ENCODE measurements at places on chromosomes 7 and 10.

DNA sequence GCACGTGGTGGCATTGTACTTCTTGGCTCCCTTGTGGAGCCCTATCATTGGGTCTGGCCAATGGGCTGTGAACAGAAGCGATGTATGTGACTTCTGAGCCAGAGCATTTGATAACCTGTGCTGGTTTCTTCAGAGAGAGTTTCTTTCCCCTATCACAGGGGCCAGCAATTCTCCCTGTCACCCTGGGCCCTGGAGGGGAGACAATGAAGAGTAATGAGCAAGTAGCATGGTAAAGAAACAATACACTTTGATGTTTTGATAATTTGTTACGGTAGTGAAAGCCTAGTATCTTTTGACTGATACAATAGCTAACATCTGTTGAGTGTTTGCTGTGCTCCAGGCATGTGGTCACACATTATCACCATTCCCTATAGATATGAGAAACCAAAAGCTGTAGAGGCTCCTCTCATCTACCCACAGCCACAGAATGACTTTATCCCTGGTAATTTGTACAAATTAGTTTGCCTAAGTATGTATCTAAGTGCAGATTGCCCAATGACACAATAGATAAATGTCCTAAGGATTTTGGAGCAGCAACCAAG is 113.4 kb upstream of the SVIL start:
- DNase-seq: no peak

DNA sequence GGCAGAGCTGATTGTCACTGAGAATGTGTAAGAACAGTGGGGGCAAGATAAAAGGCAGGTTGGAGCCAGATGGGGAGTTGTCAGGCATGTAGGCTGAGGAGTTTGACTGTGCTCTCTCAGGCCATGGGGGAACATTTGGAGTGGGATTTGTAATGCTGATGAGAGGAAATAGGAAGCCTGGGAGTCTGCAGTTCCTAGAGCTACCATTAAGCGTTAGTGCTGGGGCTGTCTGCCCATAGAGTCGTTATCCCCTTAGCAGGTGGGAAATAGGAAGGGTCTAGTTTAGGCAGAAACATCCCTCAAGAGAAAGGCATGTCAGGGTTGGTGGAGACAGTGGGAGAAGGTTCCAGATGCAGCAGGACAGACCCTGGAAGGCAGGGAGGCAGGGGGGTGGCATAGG is 75.5 kb downstream of the RPS24 start:
- DNase-seq: no peak

GRCh38 chr7:16260236-16260728 is 161.1 kb downstream of the CRPPA start:
- DNase-seq: no peak

DNA sequence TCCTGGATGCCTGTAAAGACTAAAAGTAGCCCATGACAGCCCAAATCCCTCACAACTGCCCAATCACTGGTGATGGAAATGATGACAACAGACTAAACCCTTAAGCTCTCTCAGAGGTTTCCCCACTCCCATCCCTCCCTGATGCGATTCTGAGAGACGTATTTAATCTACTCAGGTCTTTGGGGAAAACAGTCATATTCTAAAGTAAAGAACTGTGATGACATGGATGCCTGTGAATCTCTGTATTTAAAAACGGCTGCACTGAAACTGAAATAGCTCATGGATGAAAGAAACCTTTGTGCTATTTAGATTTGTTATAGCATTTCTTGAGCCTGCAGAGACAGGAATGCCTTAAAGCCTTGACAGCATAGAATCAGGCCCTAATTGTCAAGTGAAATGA is 28.5 kb downstream of the VPS41 start:
- DNase-seq: no peak

All from omental fat pad (tissue), 4 donors.